ENCODE measurements at places on chromosomes 7 and 10.

DNA sequence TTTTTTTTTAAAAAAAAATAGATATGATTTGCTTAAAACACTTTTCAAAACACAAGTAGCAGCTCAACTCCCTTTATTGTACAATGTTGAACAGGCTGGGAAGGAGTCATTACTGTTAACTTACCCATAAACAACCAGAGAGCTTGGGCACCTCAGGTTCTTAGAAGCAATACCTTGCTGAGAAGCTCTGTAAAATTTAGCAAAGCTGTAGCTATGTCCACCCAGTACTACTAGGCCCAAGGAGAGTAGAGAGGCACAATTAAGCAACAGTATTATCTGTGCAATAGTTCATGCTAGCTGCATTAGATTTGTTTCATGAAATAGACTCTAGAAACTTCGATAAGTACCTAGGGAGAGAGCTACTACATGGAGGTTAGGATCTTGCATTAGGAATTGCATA lies 32.0 kb downstream of the SEMA3A start:
- DNase-seq = peak; percentile 51

- DNase-seq = peak; percentile 79
Observed at GRCh38 chr7:120273476-120273975, 551 bp downstream of the KCND2 start.

DNA sequence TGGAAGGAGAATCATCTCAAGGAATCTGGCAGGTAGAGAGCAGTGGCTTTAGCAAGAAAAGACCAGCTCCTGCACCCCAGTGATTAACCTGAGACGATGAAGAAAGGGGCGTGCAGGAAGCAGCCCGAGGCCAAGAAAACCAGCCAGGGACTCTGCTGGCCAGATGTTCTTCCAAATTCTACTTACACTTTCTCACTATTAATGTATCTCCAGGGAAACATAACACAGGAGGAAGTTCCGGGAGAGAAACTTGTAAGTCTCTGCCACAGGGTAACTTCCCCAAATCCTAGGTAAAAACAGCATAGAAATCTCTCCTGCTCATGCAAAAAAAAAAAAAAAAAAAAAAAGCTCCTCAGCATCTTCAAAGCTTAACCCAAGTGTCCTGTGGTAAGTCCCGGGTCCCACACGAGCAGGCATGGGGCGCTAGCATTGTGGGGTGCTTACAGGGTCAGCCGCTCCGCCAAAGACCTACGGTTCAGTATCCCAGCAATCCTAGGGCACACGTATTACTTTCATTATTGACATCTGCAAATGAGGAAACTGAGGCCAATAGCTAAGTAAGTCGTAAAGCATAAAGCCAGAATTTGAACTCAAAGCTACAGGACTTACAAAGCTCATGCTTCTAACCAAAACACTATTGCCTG lies 97.2 kb upstream of the GNA12 start:
- no peak for DNase-seq

GRCh38 chr7:50404392-50404791 lies 45.8 kb downstream of the FIGNL1 start:
- no peak for DNase-seq

DNA sequence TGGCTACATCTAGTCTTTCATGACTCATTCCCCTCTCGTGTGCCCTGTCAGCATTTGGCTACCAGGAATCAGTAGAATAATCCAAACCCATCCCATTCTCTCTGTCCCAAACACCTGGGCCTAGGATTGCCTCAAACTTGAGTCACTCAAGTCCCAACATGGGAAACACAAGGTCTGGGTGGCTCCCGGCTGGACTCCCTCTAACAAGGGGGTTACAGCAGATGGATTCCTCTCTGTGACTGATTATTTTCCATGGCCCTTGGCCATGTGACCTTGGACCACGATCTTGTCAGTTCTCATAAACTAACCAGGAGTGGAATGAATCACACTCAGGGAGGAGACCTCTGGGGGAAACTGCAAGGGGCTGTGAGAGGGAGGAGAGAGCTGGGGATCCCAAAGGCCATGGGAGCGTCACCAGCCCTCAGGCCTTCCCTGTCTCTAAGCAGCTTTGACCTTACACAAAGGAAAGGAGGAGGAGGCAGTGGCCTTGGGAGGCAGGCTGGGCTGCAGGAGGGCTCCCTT lies 533.1 kb downstream of the KCNMA1 start:
- no peak for DNase-seq

DNA sequence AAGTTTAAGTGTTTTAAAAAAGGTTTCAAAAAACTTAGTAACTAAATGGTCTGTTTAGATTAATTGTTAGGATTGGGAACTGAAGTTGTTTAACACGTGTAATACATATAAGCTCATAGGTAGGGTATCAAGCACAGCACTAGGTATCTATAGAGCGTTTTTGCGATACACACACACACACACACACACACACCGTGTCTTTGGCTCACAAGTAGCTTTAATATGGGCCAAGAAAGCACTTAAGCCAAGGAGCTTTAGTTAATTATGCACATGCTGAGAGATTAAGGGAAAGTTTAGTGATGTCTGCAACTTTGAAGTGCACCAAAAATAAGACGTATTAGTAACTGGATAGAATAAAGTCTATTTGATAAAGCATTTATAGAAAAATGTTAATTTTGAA lies 93.8 kb upstream of the CNTNAP2 start:
- DNase-seq = no peak

GRCh38 chr10:79542626-79543025 lies 17.6 kb downstream of the SFTPA2 start:
- no peak for DNase-seq

- DNase-seq = no peak
Observed at GRCh38 chr7:149125189-149125862, 798 bp downstream of the ZNF425 start.

- DNase-seq = peak; percentile 13
Observed at GRCh38 chr10:68301790-68302502, 29.9 kb upstream of the HNRNPH3 start.

DNA sequence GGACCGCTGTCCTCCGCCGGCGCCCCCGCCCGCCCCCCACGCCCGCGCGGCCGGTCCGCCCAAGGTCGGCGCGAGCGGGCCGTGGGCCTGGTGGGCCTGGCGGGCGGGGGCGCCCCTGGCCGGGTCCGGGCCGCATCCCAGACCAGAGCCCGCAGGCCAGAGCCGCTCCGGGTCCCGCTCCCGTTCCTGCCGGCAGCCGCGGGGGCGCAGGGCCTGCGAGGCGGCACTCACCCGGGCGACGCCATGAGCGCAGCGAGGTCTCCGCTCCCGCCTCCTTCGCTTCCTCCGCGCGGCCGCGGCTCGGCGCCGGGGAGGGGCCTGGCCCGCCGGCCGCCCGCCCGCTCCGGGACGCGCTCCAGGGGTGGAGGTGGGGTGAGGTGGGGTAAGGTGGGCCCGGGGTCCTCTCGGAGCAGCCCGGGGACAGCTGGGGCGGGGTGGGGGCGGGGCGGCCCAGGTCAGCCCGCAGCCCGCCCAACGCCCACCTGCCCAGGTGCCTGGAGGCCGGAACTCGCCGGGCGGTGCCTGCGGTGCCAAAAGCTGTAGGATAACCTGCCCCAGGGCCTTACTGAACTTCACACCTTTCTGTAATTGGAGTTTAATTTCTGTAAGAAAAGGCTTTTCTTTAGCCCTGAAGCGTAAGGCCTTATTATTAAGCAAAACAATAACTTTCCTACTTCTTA lies at the start of gene URGCP:
URGCP (minus strand) TSS at position 266 of the 680 bp plus-strand sequence; CDS start at position 245, 21 bp downstream.
- DNase-seq = no peak

DNA sequence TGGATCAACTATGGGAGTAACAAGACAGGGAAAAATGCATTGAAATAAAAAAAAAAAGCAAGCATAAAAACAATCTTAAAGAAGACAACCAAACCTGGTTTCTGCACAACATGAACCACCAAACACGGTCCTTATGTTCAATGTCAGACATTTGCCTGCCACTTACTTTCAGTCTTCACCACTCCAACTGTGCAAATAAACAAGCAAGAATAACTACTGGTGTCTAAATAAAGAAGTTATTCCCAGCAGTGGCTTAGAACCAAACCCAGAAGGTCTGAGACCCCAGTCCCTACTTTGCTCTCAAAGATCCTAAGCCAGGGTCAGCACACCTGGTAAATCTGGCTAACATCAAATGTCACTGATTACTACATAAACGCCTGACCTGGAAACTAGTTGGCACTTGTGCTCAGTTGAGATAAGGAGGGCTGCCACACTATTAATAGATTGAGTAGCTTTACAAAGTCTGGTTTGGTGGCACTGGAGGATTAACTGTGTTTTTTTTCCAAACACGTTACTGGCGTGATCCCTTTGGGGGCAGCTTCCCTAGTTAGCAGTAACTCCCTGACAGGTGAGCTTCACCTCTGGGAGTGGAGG lies 62.7 kb upstream of the ABLIM1 start:
- no peak for DNase-seq

- DNase-seq = no peak
Observed at GRCh38 chr10:75432176-75432575, 752 bp downstream of the LRMDA start.

DNA sequence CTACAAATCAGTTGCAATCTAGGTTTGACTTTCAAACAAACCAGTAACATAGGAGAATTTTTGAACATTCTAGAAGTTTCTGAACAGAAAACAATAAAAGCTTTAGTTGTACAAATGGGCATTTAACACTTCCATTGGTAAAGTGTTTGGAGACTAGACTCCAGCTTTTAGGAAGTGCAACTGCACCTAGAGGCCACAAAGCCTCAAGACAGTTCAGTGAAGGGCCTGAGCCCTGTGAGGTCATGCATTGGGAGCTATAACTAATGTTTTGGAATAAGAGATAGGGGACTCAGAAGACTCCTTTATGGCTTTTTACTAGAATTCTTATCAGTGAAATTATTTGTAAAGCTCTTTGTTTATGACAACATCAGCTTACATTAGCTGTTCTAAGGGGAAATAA lies 3.0 kb upstream of the EPHB6 start:
- DNase-seq = no peak

DNA sequence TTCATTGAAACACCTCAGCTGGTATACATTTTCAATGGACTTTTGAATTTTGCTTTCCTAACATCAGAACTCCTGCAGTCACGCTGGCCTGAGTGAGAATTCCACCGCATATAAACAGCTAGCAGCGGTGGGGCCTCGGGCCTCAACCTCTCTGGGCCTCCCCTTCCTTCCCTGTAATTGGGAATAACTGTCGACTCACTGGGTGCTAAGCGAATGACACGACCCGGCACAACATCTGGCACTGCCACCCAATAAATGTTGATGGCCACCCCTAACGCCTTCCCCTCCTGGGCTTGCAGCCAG lies 670 bp downstream of the RCC1L start:
- no peak for DNase-seq

- DNase-seq = no peak
Observed at GRCh38 chr7:120852700-120853099, 5.2 kb downstream of the TSPAN12 start.

DNA sequence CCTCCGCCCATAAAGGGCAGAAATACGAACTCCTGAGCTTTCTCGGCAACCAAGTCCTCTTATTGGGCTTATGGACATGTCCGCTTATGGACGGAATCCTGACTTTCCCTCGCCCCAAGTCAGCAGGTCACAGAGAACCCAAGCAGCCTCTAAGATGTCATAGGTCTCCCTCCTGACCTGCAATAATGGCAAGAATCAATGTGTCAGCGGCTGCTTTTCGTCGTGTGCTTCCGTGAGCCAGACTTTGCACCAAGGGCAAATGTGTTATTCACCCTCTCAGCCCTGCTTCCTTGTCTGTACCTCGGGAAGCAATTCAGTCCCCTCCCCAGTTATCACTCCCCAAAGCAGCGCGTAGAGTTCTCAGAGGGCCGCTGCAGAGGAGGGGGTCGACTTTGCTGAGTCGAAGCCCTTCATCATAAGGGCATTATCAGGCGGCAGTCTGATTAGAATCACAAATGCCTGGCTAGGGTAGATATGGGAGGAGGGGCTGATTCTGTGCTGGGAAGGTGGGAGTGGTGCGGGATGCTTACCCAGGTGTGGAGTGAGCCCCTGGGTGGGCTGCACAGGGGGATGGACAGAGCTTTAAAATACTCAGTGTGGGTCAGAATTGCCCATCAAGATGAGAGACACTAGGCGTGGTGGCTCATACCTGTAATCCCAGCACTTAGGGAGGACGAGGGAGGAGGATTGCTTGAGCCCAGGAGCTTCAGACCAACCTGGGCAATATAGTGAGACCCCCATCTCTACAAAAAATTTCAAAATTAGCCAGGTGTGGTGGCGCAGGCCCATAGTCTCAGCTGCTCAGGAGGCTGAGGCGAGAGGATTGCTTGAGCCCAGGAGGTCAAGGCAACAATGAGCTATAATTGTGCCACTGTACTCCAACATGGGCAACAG lies 36.0 kb downstream of the COL26A1 start:
- no peak for DNase-seq

DNA sequence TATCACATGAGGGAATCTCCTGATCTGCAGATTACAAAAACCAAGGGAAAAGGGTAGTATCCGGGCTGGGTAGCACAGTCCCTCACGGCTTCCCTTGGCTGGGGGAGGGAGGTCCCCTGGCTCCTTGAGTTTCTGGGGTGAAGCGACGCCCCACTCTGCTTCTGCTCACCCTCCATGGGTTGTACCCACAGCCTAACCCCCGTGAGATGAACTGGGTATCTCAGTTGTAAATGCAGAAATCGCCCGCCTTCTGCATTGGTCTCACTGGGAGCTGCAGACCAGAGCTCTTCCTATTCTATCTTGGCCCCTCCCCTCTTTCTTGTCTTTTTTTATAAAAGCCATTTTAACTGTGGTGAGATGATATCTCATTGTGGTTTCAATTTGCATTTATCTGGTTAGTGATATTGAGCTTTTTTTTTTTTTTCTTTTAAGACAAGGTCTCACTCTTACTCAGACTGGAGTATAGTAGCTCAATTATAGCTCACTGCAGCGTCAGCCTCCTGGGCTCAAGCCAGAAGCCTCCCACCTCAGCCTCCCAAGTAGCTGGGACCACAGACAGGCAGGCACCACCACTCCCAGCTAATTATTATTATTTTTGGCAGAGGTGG lies 87.8 kb downstream of the ABCC2 start:
- no peak for DNase-seq

GRCh38 chr10:103678178-103678526 lies 177.2 kb downstream of the SH3PXD2A start:
- DNase-seq = no peak

DNA sequence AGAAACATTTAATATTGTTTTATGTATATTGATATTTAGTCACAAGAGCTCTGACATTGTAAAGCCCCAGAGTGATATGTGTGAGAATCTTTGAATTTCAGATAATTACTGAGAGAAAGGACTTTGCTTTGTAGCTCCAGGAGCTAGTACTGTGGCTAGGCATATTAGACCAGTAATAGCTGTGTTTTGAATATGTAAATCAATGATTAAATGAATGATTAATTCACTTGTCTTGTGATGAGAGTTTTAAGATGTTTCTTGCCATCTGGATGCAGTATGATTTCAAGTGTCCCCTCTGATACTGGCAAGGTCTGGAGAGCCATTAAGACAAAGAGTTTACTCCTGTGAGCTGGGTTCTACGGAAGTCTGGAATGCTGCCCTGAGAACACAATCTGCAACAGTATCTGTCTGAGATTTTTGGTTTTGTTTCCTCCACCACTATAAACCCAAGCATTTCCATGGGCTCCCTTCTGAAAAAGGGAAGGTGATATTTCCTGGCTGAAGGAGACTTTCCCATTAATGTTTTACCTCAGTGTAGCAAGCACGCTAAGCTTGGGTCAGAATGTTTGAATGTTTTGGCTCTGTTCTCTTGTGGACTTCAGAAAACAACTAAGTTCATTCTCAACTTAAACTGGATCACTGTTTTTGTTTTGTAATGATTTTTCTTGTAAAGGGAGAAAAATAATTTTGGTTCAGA lies 61.3 kb upstream of the BICC1 start:
- DNase-seq = no peak

All from NCI-H526 treated with DMSO at 0.1 percent for 48 hours (cell line).